Stimulated activated CD4-positive, alpha-beta T cell treated with anti-CD3 and anti-CD28 coated beads, TNF-alpha, amount 100 ng/mL, for 24 hours (primary cell): ENCODE measurements at places on chromosomes 7 and 10.

GRCh38 chr7:26900251-26900650 is 35.9 kb upstream of the SKAP2 start:
- no peak for DNase-seq

GRCh38 chr7:128398016-128398840 is 11.6 kb downstream of the IMPDH1 start:
- no peak for DNase-seq

- DNase-seq: no peak
Measured at GRCh38 chr7:8154272-8154671, 107.7 kb downstream of the ICA1 start.

GRCh38 chr10:127299956-127300689 is 103.7 kb upstream of the INSYN2A start:
- no peak for DNase-seq

- DNase-seq: no peak
Measured at GRCh38 chr7:107582875-107583274, 2.8 kb downstream of the BCAP29 start.

GRCh38 chr7:84247591-84247990 is 53.0 kb upstream of the SEMA3A start:
- no peak for DNase-seq

GRCh38 chr7:142111499-142111898 is at the start of gene MGAM2:
Gene MGAM2 (plus strand): TSS chr7:142111718. CDS start chr7:142116874, 5,156 bp downstream.
- DNase-seq: no peak

DNA sequence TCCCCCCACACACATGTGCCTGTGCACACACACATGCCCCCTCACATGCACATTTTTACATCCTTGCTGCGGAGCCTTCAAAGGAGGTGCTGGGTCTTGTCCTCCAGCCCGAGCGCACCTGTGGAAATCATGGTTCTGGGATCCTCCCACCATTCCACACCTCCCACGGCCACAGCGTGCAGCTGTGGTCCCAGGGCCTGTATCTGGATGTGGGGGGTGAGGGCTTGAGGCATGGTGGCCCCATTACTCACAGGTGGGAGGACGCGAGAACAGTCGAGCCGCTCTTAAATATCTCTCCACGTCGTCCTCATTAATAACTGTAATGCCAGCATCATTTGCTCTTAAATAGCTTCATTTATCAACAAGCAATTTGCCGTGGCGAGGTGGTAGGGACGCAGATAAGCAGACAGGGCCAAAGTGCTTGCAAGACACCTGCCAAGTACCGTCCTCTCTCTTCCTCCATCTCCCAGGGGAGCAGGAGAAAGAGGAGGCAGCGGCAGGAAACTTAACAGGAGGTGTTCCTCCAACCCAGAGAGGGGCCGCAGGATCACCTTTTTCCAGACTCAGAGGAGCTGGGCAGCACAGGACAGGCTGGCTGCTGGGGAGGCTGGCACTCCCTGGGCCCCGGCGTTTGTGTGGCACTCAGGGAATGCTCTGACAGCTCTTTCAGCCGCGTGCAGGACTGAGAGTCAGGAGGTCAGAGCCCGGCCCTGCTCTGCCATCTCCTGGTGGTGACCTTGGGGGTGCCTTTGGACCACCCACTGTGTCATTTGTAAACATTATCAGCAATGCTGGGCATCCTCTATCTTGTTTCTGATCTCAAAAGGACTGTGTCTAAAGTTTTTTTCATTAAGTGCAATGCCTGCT is 87.4 kb downstream of the CDH23 start:
- no peak for DNase-seq

DNA sequence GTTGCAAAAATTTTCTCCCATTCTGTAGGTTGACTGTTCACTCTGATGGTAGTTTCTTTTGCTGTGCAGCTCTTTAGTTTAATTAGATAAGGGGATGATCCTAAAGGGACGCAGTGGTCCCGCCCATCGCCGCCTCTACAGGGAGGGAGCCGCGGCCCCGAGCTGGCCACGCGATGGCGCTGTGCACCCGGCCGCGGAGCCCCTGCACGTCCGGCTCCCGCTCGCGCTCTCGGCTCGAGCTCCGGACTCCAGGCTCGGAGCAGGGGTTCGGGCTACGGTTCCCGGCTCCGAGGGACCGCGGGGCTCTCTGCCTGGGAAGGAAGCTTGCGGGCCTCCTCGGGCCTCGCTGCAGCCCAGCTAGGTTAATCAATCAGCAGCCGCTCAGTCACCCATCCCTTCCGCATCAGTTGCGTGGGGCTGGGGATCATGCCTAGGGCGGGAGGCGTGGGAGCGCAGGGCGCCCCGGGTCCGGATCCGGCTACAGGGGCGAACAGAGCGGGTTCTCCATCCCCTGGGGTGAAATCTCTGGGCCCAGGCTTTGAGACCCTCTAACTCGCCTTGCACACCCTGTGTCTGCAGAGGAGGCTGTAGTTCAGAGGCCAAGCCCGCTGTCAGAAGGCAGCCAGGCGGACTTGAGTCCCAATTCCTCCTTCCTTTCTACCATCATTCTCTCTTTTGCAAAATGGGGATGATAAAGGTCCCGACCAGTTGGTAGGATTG is 97.9 kb downstream of the WDR11 start:
- DNase-seq: peak; percentile 15

DNA sequence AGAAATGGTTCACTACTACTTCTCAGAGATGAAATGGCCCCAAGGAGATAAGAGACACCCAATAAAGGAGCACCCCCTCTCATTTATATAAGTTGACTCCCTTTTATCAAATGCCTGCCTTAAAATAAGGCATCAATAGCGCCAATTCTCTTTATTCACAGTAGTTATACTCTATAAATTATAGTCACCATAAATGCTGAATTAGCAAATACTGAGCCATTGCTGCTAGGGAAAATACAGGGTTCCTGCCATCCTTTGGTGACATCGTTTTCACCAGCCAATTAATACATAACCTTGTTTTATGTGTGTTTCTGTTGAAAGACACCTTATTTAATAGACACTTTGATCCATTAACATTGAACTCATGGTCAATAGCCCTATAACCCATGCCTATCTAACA is 28.6 kb downstream of the DCLRE1C start:
- no peak for DNase-seq

DNA sequence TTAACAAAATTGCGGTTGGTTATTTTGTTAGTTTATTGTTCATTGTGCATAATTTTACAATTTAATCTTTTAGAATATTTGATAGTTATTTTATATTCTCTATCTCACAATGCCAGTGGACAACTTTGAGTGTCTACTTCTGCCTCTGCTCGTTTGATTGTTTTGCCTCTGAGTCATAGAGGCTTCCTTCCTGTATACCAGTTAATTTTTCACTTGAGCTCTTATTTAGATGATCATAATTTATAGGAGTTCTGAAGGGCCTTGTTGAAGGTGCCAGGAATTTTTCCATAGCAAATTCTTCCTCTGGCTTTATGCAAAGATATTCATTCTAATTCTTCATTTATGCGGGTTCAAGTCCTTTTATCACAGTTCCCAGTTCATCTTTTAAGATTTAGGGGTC is 5.2 kb upstream of the MALRD1 start:
- no peak for DNase-seq

DNA sequence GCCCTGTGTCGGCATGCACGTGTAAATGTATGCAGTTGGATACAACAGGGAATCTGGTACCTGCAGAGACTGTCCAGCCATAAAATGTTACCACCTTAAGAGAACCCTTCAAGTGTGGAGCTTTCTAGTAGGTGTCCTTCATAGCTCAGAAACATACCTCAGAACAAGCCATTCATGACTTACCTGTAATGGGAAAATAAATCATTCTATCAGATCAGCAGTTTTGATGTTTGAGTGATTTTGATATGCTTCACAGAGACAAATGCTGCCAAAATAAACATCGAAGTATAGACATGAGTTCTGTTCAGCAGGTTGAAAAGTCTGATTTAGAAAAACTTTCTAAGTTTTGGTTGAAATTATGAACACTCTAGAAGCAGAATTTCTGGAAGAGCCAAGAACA is 33.5 kb upstream of the UMAD1 start:
- DNase-seq: no peak

- DNase-seq: no peak
Measured at GRCh38 chr7:70654146-70654545, 477.8 kb upstream of the GALNT17 start.

DNA sequence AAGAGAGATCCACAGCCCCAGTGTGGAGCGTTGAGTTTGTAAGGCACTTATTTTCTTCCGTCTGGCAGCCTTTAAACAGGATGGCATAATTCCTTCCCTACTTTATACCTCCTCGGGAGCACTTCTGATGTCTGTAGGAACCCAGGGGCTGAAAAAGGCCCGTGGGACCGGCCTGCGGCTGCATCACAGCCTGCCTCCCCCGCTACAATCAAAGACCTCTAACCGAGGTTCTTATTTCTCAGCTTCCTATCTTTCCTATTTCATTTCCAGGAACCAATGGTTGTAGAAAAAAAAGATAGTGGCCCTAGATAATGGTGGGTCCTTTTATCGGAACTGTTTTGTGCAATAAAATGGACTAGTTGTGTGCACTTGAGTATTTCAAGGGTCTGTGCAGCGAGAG is 4.1 kb upstream of the CTBP2 start:
- no peak for DNase-seq

- DNase-seq: no peak
Measured at GRCh38 chr7:139936760-139937310, 107.8 kb downstream of the TBXAS1 start.

DNA sequence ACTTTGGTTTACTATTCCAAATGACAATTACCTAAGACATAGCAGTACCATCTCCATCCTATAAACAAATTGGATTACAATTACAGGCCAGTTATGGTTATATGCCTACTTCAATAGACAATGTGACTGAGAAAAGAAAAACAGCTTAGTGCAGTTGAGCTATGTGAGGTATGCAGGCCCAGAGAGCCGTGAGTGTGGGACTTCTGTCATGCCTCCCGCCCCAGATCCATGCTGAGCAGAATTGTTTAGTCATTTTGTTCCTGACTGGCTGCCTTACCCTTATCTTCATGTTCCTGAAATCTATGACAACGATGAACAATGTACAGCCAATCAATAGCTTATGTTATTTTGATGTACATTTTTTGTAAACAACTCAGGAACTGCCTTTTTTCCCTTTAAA is 21.7 kb downstream of the LARP4B start:
- no peak for DNase-seq

DNA sequence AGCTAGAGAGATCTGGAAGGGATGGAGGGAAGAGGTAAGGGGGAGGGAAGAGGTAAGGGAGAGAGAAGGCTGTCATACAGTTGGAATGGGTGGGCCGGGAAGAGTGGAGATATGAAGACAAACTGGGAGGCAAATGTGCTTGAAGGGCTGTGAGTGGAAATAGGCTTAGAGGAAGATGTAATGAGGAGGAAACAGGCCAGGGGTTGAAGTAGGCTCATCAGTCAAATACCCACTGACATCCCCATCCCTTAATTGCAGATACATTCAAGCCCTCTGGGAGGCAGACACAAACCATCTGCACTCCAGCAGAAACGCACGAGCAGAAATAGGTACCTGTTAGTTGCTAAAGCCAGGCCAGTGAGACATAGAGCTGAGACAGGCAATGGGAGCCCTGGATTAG is 2.1 kb downstream of the SYNPO2L start:
- DNase-seq: no peak

GRCh38 chr7:106270122-106270977 is 14.4 kb downstream of the NAMPT start:
- DNase-seq: no peak

GRCh38 chr10:31554556-31554955 is 235.5 kb downstream of the ZEB1 start:
- DNase-seq: no peak

- DNase-seq: no peak
Measured at GRCh38 chr7:132751244-132751647, 175.0 kb upstream of the PLXNA4 start.

DNA sequence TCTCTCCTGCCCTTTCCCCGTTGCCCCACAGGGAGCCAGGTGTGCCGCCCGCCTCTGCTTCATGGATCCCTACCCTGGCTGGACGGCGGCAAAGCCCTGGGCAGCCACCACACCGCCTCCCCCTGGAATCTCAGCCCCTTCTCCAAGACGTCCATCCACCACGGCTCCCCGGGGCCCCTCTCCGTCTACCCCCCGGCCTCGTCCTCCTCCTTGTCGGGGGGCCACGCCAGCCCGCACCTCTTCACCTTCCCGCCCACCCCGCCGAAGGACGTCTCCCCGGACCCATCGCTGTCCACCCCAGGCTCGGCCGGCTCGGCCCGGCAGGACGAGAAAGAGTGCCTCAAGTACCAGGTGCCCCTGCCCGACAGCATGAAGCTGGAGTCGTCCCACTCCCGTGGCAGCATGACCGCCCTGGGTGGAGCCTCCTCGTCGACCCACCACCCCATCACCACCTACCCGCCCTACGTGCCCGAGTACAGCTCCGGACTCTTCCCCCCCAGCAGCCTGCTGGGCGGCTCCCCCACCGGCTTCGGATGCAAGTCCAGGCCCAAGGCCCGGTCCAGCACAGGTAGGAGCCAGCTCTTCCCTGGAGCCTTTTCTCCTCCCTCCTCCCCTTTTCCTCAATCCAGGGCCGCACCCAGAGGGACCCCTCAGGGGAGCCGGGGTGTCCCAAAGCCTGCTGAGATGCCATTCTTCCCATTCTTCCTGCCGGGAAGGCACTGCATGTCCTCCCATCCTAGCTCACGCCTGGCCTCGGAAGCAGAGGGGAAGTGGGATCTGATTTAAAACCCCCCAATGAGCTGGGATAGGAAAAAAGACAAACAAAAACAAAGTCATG is 4.0 kb downstream of the GATA3 start:
- no peak for DNase-seq

DNA sequence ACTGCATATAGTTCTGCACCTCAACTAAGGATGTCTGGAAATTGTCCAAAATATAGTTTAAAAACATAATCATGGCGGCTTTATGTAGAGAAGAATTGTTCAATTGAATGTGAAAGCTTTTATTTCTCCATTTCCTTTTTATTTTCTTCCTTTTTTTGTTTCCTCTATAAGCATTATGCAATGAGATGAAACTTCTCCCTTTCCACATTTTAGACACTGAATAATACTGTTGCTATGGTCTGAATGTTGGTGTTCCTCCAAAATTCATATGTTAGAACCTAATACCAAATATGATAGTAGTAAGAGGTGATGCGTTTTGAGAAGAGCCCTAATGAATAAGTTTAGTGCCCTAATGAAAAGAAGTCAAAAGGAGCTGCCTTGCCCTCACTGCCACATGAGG is 175.0 kb downstream of the RNLS start:
- no peak for DNase-seq
